Activated CD8-positive, alpha-beta T cell treated with anti-CD3 and anti-CD28 coated beads, Interleukin-2, amount 10 ng/mL, durations not matched to agents 7 days and 5 days (primary cell): ENCODE measurements at places on chromosomes 7 and 10.
A peak's percentile ranks its signal among the peaks of the same experiment; 100 is the strongest.

GRCh38 chr10:17712717-17713471 lies 39.1 kb upstream of the TMEM236 start:
- DNase-seq = no peak

- DNase-seq = no peak
These were observed 193.0 kb upstream of the CELF2 start for GRCh38 chr10:10824591-10825148.

DNA sequence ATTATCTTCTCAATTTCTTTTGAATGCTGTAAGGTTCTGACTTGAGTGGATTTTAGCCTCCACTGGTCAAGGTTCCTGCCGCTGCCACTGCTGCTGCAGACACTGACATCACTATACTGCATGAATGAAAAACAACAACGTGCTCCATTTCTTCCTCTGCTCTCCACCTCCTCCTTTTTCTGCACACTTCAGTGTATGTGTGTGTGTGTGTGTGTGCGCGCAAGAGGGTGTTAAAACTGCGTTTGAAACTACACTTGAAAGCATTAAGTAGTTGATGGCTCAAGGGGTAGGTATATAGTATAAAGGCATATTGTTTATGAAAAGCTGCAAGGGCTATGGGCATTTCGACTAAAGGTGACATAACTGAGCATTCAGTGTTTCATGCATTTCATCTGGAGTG lies 3.5 kb downstream of the GLCCI1 start:
- DNase-seq = peak; percentile 34

- DNase-seq = peak; percentile 62
These were observed 986 bp downstream of the NRP1 start for GRCh38 chr10:33333260-33334101.

DNA sequence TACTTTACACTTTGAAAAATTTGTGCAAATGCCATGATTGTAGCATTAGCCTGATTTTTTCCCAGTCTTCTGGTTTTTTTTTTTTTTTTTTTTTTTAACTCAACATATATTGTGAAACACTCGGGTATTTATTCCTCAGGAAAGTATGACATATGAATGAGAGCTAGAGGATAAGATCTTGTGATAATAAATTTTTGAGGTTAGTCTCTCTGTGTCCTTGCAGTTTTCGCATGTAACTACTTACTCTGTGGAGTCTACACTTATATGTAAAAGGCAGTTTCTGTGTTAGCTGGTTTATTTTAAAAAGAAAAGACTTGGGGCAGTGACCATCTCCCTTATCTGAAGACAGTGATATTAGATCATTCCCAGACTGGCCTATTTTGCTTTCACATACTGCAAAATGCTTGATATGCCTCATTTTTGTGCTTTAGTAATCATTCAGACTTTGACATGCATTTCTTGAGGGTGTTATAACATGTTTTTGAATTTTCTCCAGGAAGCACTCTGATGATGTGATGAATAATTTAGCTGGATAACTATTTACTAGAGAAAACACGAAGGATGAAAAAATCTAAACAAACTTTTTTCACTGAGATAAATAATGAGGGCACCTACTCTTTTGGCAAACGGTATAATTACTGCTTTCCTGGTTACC lies 371.0 kb downstream of the NRG3 start:
- DNase-seq = no peak

GRCh38 chr10:96122824-96123223 lies 7.3 kb upstream of the ZNF518A start:
- DNase-seq = no peak

- DNase-seq = no peak
These were observed 520.5 kb downstream of the HTR7 start for GRCh38 chr10:90337316-90337715.

- DNase-seq = no peak
These were observed 4.6 kb upstream of the LBX1 start for GRCh38 chr10:101233863-101234262.

DNA sequence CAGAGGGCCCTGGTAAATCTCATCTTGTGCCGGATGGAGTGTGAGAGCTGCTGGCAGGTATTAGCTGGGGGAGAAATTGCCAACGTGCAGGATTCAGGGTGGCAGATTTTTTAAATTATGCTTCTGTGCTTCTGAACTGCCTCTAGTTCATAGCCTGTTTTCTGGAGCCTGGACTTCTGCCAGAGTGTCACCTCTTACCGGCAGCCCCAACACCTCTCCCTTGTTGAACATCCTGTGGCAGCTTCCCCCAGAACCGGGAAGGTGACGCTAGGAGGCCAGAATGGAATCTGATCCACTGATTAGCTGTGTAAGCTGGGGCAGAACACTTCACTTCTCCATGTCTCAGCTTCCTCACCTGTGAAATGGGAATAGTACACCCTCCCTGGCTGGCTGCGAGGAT lies 5.1 kb downstream of the VWA2 start:
- no peak for DNase-seq

- DNase-seq = no peak
These were observed 152.4 kb downstream of the DGKI start for GRCh38 chr7:137694405-137694804.
